ENCODE measurements at places on chromosomes 5 and 9. TPM values are rescaled to one million over a fixed set of nuclear protein-coding genes. Genes with fewer than 3 reads are reported as not detected.

DNA sequence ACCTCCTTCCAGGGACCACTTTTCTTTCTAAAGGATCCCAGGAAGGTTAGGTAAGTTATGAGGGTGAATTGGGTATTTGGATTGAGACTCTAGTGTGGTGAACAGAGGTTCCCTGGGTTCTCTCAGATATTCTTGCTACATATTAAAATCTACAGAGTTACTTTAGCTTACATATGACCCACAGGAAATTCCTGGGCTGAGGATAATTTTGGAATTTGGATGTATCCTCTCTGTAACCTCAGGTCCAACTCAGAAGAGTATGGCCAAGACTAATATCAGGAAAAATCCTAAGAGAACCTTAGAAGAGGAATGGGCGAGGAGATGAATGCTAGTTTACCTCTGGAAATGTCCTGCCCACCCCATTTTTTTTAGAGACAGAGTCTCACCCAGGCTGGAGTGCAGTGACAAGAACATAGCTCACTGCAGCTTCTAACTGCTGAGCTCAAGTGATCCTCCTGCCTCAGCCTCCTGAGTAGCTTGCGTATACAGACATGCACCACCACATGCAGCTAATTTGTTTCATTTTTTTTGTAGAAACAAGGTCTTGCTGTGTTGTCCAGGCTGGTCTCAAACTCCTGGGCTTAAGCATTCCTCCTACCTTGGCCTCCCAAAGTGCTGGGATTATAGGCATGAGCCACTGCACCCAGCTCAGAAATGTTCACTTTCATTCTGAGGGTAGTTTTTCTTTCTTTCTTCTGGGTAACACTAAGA, 196.4 kb downstream of the ARHGEF28 start:
- H3K36me3 ChIP-seq: peaks cover 5% of the 10 kb centered on the region
- peak overlapping the region; percentile 44 for H3K27ac ChIP-seq
- DNase-seq: no peak
- no peaks in the 10 kb centered on the region for H3K27me3 ChIP-seq
- H3K4me3 ChIP-seq: no peak overlapping the region
- peaks cover 77% of the 10 kb centered on the region for H3K4me1 ChIP-seq

DNA sequence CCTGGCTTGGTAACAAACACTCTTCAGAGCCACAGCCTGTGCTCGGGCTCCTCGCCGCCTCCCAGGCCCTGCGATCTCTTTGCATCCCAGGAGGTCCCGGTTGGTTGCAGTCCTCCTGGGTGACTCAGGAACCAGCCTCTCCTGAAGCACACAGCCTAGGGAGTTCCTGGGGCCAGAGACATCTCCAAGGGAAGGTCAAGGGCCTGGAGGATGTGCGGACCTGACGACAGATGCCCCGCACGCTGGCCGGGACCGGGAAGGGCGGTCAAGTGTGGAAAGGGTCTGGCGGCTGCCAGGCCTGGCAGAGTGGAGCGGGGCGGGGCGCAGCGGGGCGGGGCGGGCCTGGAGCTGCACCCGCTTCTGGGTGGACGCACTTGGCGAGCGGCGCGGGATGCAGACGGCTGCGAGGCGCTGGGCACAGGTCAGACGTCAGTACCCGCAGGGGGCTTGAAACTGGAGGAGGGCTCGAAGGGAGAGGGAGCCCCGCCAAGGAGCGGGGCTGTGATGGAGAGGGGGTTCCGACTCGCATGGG, 45.0 kb upstream of the PRSS3 start:
- no peaks in the 10 kb centered on the region for H3K36me3 ChIP-seq
- no peak for DNase-seq
- no peaks in the 10 kb centered on the region for H3K27me3 ChIP-seq
- H3K27ac ChIP-seq: peak overlapping the region; percentile 59
- H3K4me1 ChIP-seq: peaks cover 19% of the 10 kb centered on the region

GRCh38 chr5:9789777-9790176, 159.6 kb upstream of the TAS2R1 start:
- no peak for DNase-seq
- no peak overlapping the region for H3K4me3 ChIP-seq
- no peaks in the 10 kb centered on the region for H3K36me3 ChIP-seq
- H3K4me1 ChIP-seq: no peaks in the 10 kb centered on the region
- H3K27me3 ChIP-seq: no peaks in the 10 kb centered on the region

Gene FRMD3
- 0.07 TPM for polyA plus RNA-seq

Gene SOHLH1
- polyA plus RNA-seq: not detected

DNA sequence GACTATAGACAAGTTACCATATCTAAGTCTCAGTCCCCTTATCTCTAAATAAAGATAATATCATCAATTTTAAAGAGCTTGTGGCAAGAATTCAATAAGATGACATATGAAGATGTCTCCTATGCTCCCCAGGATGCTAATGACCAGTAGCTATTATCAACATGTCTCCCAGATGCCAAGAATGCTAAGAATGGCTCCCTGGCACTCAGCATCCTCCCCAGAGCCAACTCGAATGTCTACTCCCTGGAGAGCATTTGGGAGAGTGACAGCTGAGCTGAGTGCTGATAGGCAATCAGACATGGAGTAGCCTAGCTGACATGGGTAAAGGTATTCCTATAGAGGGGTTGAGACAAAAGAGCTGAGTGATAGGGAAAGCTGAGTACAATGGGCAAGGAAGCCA, 15.9 kb downstream of the P4HA2 start:
- H3K27ac ChIP-seq: no peak overlapping the region
- no peak for DNase-seq
- peaks cover 36% of the 10 kb centered on the region for H3K36me3 ChIP-seq
- no peak overlapping the region for H3K4me3 ChIP-seq
- no peaks in the 10 kb centered on the region for H3K27me3 ChIP-seq

- H3K27me3 ChIP-seq: no peaks in the 10 kb centered on the region
- no peaks in the 10 kb centered on the region for H3K4me1 ChIP-seq
- no peak overlapping the region for H3K4me3 ChIP-seq
- no peak overlapping the region for H3K27ac ChIP-seq
Measured at GRCh38 chr9:79877943-79878602, 306.3 kb downstream of the TLE4 start.

- no peaks in the 10 kb centered on the region for H3K36me3 ChIP-seq
- no peak overlapping the region for H3K27ac ChIP-seq
- no peak for DNase-seq
- no peak overlapping the region for H3K4me3 ChIP-seq
- H3K27me3 ChIP-seq: no peaks in the 10 kb centered on the region
Measured at GRCh38 chr5:113846941-113847340, 333.4 kb downstream of the YTHDC2 start.

Gene PTPDC1
- 8.2 TPM for polyA plus RNA-seq

Gene MACROH2A1
- 135 TPM for polyA plus RNA-seq

DNA sequence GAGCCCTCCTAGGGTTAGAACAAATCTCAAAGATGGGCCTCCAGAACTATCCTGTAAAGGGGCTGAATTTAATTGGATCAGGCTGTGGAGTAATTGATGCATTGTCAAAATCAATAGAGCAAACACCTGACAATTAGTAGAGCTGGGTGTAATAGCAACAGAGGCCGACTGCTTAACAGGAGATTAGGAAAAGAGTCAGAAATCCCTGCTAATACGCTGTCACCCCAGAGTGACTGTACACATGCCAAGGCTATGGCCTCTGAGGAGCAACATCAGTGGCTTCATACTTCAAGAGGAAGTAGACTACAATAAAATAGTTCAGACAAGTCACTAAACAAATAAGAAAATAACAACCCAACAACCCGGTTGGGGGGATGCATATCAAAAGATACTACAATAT, 18.7 kb upstream of the GRPEL2 start:
- H3K27ac ChIP-seq: no peak overlapping the region
- H3K36me3 ChIP-seq: peaks cover 2% of the 10 kb centered on the region
- no peak for DNase-seq
- no peak overlapping the region for H3K4me3 ChIP-seq
- H3K4me1 ChIP-seq: peaks cover 21% of the 10 kb centered on the region
- H3K27me3 ChIP-seq: no peaks in the 10 kb centered on the region

Gene HTR4
- polyA plus RNA-seq: 0.09 TPM

GRCh38 chr5:143771189-143771588, 40.8 kb upstream of the HMHB1 start:
- no peaks in the 10 kb centered on the region for H3K36me3 ChIP-seq
- H3K4me3 ChIP-seq: no peak overlapping the region
- DNase-seq: no peak
- H3K27me3 ChIP-seq: no peaks in the 10 kb centered on the region

GRCh38 chr9:100521282-100521681, 48.3 kb downstream of the TMEFF1 start:
- H3K36me3 ChIP-seq: no peaks in the 10 kb centered on the region
- no peak for DNase-seq
- no peak overlapping the region for H3K27ac ChIP-seq
- no peak overlapping the region for H3K4me3 ChIP-seq

DNA sequence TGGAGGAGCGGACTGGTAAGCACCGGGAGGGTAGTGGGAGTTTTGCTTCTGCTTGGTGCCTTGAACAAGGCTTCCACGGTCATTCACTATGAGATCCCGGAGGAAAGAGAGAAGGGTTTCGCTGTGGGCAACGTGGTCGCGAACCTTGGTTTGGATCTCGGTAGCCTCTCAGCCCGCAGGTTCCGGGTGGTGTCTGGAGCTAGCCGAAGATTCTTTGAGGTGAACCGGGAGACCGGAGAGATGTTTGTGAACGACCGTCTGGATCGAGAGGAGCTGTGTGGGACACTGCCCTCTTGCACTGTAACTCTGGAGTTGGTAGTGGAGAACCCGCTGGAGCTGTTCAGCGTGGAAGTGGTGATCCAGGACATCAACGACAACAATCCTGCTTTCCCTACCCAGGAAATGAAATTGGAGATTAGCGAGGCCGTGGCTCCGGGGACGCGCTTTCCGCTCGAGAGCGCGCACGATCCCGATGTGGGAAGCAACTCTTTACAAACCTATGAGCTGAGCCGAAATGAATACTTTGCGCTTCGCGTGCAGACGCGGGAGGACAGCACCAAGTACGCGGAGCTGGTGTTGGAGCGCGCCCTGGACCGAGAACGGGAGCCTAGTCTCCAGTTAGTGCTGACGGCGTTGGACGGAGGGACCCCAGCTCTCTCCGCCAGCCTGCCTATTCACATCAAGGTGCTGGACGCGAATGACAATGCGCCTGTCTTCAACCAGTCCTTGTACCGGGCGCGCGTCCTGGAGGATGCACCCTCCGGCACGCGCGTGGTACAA, 556 bp downstream of the PCDHGC3 start:
- H3K4me1 ChIP-seq: peaks cover 19% of the 10 kb centered on the region
- H3K27ac ChIP-seq: peak overlapping the region; percentile 66
- H3K27me3 ChIP-seq: peaks cover 5% of the 10 kb centered on the region
- peak overlapping the region; percentile 96 for H3K4me3 ChIP-seq
- DNase-seq: no peak
- peaks cover 1% of the 10 kb centered on the region for H3K36me3 ChIP-seq

Gene CORO2A
- polyA plus RNA-seq: 31.7 TPM

DNA sequence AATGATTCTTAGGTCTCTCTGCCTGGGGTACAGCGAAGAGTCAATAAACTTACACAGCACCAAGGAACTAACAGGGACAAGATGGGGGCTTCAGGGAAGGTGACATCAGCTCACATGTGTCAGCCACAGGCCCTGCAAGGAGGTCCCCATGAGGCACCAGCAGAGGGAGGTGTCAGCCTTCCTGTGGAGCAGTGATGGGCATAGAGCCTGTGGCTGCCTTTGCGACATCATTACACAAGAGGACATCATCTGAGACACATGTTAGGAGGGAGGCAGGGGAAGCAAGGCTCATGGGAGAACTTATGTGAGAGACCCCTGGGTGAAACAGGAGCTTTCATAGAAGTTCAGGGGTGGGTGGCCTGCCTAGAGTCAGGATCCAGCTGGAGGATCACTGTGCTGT, 389.6 kb downstream of the SEMA5A start:
- no peak overlapping the region for H3K4me3 ChIP-seq
- DNase-seq: peak; percentile 32
- no peaks in the 10 kb centered on the region for H3K36me3 ChIP-seq
- H3K4me1 ChIP-seq: no peaks in the 10 kb centered on the region
- H3K27ac ChIP-seq: no peak overlapping the region
- H3K27me3 ChIP-seq: no peaks in the 10 kb centered on the region

DNA sequence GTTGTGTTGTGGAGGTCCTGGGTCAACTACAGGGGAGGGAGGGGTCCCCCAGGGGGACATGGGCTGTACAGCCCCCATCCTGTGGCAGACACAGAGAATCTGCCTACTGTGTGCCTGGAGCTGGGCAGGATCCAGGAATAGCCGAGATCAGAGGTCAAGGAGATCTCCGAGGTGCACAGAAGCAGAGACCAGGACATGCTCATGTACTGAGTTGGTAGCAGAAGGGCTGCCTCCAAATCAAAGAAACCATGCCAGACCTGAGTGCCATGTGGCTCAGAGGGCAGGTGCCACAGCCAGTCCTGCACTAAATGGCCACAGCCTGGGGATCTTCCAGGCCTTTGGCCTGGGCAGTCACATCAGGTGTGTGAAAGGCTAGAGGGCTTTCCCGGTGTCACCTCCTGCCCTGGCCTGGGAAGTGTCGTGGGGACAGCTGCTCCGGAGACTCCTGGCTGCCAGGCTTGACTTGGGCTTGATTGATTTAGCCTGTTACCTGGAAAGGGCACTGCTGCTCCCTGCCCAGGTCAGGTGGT, 27.8 kb downstream of the GSN start:
- H3K27me3 ChIP-seq: no peaks in the 10 kb centered on the region
- no peak overlapping the region for H3K4me3 ChIP-seq
- peaks cover 12% of the 10 kb centered on the region for H3K36me3 ChIP-seq
- DNase-seq: no peak
- peaks cover 7% of the 10 kb centered on the region for H3K4me1 ChIP-seq

DNA sequence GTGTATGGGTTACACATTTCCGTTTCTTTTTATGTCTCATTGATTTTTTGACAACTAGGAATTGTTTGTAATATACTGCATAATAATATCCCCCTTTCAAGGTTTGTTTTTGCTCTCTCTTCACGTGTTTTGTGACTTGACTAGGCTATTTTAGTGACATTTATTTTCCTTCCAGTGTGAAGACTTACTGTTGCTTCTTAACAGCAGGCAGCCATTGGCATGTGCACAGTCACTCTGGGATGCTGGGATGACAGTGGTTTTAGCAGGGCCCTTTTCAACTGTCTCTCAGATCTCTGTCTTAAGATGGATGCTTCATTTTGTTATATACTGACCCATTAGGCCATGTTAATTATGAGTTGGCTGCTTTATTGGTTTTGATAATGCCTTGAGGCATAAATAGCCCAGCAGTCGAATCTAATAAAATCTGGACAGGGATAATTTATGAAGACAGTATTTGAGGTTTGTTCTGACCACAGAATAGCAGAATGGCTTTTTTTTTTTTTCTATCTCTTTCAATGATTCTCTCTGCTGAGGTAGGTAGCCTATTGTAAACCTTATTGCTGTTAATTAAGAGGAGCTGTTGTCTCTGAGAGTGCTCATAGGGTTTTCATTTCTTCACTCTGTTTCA, 536.0 kb downstream of the GABRG2 start:
- no peak for DNase-seq
- H3K4me1 ChIP-seq: no peaks in the 10 kb centered on the region
- H3K36me3 ChIP-seq: no peaks in the 10 kb centered on the region

DNA sequence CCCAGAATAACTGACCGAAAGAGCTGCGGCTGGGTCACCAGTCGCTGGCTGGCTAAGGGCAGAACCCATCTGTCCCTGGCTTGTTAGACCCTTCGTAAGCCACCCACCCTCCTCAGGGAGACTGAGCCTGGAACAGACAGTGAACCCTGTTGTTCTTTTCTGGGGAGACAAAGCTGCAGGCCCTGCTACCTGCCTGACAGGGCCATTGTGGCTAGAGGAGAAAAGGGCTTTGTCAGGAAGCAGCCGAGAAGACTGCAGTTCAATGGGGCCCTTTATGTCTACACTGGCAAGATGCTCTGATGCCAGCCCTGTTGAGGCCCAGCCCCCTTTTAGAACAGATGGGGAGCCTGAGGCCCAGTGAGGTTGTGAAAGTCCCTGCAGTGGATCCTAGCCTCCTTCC, 3.7 kb upstream of the NIPAL4 start:
- peaks cover 6% of the 10 kb centered on the region for H3K4me1 ChIP-seq
- no peak for DNase-seq
- H3K36me3 ChIP-seq: no peaks in the 10 kb centered on the region
- no peak overlapping the region for H3K27ac ChIP-seq
- H3K27me3 ChIP-seq: no peaks in the 10 kb centered on the region

Data from keratinocyte (primary cell).